ENCODE measurements at places on chromosomes 12 and 14.
A peak's percentile ranks its signal among the peaks of the same experiment; 100 is the strongest.

DNA sequence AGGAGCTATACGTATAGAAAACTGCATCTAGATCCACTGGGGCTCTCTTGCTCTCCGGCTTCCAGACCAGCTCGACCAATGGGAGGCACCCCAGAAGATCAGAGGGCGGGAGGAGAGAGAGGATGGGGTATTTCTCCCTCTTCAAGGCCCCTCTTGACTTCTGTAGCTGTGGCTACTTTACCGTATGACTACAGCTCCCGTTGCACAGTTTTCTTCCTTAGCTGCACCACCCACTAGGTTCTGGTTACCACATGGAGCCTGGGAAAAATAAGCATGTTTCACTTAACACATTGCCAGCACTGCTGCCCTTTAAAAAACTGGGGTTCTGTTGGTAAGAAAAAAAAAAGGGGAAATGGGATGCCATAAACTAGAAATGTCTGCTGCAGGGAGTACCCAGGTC, 214.4 kb downstream of the TBX5 start:
- DNase-seq = no peak

- no peak for DNase-seq
Measured at GRCh38 chr12:11607313-11608081, 42.0 kb upstream of the ETV6 start.

- no peak for DNase-seq
Measured at GRCh38 chr12:126545411-126545810, 1480.2 kb downstream of the AACS start.

GRCh38 chr14:78611796-78612571, 441.8 kb downstream of the NRXN3 start:
- no peak for DNase-seq

DNA sequence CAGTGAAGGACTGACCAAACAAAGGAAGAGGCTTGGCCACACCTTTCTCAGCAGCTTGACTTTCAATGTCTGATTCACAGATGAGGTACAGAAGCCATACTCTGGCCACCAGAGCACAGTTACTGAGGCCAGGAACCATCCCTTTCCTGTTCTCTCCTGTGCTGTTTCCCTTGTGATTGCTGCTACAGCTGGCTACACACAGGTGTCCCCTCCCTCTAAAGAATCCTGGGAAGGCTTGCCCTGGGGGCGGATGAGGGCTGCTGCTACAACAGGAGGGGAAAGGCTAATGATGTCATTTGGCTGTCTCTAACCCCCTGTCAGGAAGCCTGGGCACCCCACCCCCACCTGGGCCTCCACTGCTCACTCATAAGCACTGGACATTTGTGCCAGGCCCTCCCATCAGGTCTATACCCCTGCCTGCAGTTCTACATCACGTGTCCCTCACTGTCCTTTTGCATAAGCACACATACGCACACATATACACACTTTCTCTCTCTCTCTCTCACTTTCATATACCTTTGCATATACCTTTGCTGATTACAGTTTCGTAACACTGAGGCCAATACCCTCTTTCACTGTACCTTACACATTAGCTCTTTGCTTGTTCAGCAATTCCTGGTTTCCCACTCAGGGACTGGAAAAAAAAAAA, 41.4 kb downstream of the PRPF40B start:
- DNase-seq = no peak

DNA sequence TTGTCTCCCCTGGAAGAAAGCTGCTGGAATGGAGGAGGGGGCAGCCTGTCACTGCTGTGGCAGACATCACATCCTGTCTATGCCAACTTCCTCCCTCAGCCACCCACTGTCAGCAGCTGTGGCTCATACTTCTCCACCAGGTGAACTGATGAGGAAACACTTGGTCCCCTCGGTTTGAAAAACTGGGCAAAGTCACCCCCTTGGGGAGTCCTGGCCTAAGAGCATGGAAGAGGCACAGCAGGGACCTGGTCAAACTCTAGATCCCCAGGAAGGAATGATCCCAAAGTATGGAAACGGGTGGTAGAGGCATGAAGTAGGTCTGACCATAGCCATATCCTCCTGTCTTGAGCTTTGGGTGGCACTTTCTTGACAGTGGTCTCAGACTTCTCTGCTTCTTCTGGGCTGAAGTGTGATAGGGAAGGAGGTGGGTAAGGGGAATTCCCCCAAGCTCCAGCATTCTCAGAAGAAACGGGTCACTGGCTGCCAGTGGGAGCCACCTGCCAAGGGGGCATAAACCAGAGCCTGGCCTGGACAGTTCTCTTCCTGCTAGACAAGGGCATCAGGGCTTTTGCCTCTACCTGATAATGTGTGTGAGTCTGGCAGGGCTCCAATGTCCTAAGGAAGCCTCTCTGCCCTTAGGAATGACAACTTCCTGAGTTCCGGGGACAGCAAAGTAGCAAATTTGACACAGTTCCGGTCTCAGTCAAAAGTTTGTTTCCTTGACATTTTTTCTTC, 36.0 kb downstream of the FMNL3 start:
- no peak for DNase-seq

DNA sequence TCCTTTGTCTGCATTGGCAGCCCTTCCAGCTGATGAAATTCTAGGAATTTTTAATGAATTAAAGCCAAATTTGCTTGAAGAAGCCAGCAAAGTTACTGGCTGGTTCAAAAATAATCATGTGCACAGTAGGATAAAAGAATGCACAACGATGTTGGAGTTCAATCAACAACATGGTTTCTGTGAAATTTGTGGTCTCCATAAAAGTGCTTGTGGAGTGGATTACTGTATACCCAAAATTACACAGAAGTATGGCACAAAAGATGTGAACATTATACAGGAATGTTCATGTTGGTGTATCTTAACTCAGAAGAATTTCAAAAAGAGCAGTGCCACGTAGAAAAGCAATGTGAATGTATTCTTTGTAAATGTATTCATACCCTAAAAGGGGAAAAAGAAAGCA, 105.0 kb upstream of the METAP2 start:
- no peak for DNase-seq

DNA sequence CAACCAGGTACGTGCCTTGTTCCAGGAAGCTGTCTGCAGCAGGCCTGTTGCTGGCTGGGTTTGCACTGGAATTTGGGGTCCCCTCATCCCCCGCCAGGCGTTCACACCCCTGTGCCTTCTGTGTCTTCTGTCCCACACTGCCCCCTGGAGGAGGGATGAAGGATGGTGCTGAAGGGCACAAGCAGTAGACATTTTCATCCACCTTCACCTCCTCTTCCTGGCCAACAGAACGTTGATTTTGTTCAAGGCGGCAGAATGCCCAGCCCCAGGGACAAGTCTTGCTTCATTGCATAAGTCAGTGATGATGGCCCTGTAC, 122.1 kb downstream of the CALM1 start:
- no peak for DNase-seq

DNA sequence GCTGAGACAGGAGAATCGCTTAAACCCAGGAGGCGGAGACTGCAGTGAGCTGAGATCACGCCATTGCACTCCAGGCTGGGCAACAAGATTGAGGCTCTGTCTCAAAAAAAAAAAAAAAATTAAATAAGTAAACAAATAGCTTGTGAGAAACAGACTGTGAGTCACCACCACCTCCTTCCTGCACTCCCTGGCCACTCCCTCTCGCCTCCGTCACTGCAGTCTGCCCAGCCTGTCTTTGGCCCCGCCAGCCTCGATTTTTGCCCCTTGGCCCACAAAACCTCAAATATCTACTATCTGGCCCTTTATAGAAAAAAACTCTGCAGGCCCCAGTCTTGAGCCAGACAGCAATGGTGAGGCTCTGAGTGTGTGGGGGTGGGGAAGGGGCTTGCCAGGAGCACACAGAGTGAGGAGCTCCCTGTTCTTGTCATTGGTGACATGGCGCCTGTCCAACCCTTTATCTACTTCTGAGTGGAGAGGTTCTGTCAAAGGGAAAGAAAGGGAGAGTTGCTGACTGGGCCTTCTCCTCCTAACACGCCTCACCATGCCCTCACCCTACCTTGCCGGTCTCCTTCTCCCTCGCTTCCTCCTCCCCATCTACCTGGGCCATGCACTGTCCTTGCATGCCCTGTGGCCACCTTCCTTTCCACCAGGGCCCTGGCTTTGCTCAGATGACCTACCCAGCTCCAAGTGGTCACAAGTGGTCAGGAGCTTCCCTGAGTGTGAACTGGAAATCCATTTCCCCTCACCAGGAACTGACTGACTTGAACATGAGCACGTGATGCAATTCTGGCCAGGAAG, 22.1 kb downstream of the LGMN start:
- no peak for DNase-seq

DNA sequence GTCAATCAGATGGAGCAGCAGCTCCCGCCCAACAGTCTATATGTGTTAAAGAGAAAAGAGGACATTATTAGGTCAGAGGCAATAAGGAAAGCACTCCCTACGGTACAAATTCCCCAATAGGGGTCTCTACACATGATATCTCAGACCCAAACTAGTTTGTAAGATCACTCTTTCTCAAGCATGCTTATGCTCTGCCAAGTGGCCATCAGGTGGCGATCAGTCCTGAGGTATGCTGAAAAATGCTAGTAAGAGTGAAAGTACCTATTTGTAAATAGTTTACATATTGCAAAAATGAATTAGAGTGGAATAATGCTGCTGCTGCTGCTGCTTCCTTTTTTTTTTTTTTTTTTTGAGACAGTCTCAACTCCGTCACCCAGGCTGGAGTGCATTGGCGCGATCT, 61.0 kb downstream of the CPM start:
- DNase-seq = no peak

DNA sequence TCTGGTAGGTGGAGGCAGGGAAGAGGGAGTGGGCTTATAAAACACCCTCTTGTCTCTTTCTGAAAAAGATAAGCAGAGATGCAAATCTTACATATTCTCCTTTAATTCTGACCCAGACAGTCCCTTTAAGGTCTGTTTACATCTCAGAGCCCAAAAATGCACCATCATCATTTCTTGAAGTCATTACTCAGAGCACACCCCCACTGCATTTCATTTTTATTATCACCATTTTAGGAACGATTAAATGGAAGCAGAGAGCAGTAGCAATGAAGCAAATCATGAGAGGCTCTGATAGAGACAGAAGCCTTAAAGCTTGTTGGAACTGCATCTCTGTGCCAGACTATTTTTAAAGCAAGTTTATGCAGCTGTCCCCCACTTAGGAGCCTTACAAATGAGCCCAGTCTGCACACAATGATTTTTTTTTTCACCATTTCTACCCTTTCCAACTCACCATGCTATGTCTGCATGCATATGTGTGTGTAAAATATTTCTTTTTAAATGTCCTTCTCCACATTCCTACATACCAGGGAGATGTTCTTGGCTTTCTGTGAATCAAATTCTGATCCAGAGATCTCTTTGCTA, 311.0 kb downstream of the GRIN2B start:
- no peak for DNase-seq

GRCh38 chr14:30573966-30574365, 15.0 kb downstream of the G2E3 start:
- no peak for DNase-seq

- DNase-seq = no peak
Measured at GRCh38 chr14:100755649-100756048, 29.0 kb downstream of the DLK1 start.

DNA sequence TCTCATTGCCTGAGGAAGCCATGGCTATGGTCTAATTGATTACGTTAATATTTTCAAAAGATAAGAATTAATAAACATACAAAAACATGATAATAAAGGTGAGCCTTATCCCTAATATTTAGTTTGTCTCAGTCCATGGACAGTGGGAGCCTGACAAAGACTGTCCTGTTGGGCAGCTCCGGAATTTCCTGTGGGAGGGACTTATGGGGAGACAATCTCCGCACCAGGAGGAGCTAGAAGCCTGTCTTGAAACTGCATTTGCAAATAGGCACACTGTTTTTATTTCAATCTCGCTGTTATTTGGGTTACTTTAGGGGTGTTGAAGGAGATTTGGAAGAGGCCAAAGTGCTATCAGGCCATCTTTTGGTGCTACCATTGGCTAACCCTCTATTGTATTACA, 50.8 kb upstream of the ZDHHC17 start:
- DNase-seq = no peak

DNA sequence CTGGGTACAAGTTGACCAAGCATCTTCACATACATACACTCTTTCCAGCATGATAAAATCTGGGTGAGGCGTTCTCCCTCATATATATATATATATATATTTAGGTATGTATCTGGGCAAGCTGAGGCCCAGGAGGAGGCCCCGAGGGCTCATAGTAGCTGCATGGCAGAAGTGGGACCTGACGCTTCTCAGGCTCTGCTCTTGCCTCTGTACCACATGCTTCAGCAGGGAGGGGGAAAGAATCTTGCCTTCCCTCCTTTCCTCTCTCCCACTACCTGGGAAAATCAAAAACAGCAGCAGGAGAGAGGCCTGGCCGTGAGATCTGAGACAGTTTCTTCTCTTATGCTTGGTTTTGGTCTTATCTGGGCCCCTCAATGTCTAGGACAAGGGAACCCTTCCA, 9.2 kb downstream of the PPP1R1A start:
- no peak for DNase-seq

DNA sequence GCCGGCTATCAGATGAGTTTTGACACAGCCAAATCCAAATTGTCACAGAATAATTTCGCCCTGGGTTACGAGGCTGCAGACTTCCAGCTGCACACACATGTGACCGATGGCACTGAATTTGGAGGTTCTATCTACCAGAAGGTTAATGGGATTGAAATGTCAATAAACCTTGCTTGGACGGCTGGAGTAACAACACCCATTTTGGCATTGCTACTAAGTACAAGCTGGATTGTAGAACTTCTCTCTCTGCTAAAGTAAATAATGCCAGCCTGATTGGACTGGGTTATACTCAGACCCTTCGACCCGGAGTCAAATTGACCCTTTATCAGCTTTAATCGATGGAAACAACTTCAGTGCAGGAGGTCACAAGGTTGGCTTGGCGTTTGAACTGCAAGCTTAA, 100.2 kb upstream of the EVL start:
- no peak for DNase-seq

DNA sequence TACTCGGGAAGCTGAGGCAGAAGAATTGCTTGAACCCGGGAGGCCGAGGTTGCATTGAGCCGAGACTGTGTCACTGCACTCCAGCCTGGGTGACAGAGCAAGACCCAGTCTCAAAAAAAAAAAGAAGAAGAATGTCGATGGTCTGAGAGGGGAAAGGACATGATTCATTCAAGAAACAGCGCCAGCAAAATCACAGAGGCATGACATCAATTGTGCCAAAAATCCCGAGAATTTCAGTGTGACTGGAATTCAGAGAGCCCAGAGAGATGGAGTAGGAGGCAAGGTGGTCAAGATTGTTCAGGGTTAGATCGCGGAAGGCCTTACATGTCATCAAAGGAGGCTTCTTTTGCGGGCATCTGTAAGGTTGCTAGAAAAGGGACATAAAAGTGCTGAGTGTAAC, 483.3 kb downstream of the VRK1 start:
- DNase-seq = no peak

DNA sequence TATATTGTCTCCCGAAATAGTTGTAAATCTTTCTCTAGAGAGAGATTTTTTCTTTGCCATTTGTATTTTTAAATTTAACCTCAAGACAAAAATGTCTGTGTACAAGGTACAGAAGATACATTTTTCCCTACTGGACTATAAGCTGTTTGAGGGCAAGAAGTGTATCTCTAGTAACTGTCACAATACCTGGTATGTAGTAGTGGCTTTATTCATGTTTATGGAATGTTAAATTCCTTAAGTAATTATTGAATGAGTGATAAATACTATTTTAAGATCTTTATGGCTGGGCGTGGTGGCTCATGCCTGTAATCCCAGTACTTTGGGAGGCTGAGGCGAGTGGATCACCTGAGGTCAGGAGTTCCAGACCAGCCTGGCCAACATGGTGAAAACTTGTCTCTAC, 24.4 kb upstream of the CDK17 start:
- no peak for DNase-seq

- peak; percentile 69 for DNase-seq
Measured at GRCh38 chr14:68377459-68377858, 415.4 kb downstream of the ZFP36L1 start.

All from anterior cingulate cortex (tissue), 58 donors.